ENCODE measurements at places on chromosomes 3 and 15.

GRCh38 chr3:150014782-150015181 is 44.1 kb upstream of the PFN2 start:
- no peak for DNase-seq

DNA sequence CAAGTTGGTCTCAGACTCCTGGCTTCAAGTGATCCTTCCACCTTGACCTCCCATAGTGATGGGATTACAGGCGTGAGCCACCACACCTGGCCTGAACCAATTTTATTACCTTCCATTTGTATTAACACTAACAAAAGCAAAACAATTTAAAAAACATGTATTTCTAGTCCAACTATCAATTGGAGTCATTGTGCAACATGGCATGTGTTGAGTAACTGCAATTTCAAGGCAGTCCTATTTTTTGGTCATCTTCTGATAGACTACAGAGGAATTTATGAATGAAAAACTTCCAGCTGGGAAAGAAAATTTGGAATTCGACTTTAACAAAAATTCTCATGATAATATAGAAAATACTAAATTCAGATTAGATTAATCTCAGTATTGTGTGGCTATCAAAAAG is 16.8 kb downstream of the SPTSSB start:
- no peak for DNase-seq

GRCh38 chr15:91424001-91424400 is 323.9 kb downstream of the SV2B start:
- DNase-seq: no peak

DNA sequence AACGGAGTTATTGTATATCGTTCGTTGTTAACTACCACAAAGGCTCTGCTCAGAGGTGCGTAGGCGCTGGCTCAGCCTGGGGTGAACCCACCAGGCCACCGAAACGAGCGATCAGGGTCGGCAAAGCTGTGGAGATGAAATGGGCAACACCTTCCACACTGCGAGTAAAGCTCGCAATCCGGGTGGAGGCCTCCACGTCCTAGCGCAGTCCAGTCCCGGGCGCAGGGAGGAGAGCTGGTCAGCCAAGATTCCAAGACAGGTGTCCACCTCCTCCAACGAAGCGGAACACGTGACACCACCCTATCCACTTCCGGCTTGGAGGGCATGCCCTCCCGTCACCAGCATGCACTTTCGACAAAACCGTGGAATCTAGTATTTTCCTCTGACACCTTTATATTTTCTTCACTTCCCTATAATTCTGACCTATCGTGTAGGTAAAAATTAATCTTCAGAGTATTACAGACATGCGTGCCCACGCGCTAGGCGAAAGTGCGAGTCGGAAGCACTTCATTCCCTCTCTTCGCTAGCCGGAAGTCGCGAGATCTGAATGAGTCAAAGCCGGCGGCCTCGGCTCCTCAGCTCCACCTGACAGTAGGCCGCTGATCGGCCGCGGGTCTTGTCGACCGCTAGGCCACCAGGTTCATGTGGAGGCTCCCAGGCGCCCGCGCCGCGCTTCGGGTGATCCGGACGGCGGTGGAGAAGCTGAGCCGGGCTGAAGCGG is at the start of gene PDE12:
Gene PDE12, plus strand, starts transcription at position 537 of the 721 bp plus-strand sequence. Its CDS starts 106 bp downstream, at position 643.
- peak; percentile 82 for DNase-seq

- DNase-seq: no peak
These were observed 129.6 kb downstream of the FOXP1 start for GRCh38 chr3:71453822-71454511.

GRCh38 chr15:39804026-39804425 is 21.4 kb upstream of the FSIP1 start:
- DNase-seq: no peak

DNA sequence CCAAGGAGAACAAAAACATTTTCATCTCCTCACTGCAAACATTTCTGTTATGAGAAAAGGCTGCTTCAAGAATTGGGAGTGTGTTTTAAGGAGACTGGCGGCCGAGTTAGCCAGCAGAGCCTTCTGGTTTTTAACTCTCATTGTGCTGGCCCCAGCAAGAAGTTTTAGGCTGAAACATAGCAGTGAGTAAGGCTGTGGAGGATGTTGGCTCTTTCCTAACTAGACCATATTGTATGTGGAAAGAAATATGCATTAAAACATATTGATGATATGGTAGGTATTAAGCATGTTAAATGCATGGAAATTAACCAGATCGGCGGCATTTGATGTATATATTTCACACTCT is 90.7 kb downstream of the TIGIT start:
- DNase-seq: no peak

DNA sequence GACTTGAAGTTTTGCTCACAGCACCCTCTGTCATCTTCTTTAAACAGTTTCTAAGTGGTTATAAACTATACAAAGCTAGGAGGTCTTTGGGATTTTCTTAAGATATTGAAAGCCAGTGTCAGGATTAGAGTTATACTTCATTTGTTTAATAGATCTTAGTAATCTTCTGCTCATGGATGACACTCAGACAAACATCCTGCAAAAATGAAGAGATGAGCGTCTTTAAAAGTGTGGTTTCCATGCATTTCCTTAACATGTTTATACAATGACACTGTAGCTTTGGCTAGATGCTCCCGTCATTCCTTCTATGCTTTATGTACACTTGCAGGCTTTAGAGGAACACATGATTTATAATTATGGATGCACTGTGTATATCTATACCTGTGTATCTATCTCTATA is 182.2 kb downstream of the NAALADL2 start:
- DNase-seq: no peak

GRCh38 chr3:134320749-134321148 is 53.5 kb downstream of the AMOTL2 start:
- DNase-seq: no peak

Measured in activated CD4-positive, alpha-beta T cell treated with anti-CD3 and anti-CD28 coated beads for 4 hours (primary cell).